ENCODE measurements at places on chromosomes 11 and 22.

DNA sequence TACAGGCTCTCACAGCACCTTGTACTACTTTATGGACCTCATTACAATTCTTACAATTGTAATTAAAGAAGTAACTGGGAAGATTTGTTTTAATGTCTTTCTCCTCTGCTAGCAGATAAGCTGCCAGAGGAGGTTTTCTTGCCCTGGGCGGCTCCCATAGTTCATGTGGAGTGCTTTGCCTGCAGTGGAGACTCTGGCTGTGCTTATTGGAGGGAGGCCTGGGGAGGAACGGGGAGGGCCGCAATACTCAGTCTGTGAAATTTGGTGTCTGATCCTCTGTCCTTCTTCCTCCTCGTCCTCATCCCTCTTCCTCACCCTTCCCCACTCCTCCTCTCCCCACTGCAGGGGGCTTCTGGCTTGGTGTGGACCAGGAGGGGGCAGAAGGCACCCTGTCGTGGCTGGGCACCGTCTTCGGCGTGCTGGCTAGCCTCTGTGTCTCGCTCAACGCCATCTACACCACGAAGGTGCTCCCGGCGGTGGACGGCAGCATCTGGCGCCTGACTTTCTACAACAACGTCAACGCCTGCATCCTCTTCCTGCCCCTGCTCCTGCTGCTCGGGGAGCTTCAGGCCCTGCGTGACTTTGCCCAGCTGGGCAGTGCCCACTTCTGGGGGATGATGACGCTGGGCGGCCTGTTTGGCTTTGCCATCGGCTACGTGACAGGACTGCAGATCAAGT is 5.6 kb downstream of the SLC35C1 start:
- no peak for DNase-seq

GRCh38 chr11:107705027-107705426 is 6.8 kb downstream of the SLN start:
- no peak for DNase-seq

- no peak for DNase-seq
These were observed 10.5 kb downstream of the CLPB start for GRCh38 chr11:72423840-72424239.

GRCh38 chr11:85595285-85595884 is 31.8 kb downstream of the DLG2 start:
- no peak for DNase-seq

- no peak for DNase-seq
These were observed 6.4 kb downstream of the E2F8 start for GRCh38 chr11:19234231-19234817.
